Lung microvascular endothelial cell (primary cell): ENCODE measurements at places on chromosomes 12 and 14.

DNA sequence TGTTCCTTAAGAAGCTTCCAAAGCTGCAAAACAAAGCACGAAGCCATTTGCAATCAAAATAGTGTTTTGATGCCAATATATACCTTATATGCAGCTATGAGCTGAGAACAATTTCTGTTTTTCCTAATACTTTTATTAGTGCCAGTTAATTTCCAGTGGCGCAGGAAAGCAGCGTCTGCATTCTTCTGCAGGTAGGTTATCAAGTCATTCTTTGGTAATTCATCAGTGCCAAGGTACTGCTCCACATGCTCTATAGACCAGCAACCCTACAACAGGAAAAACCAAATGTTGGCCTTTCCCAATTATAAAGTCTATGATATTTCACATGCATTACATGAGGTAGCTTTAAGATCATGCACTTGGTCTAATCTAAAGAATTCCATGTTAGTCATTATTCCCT lies 87.6 kb upstream of the STRN3 start:
- no peak for DNase-seq

GRCh38 chr14:51094282-51094821 lies 553 bp downstream of the TRIM9 start:
- DNase-seq: peak; percentile 1

GRCh38 chr12:71125515-71125914 lies 32.3 kb downstream of the TSPAN8 start:
- no peak for DNase-seq

DNA sequence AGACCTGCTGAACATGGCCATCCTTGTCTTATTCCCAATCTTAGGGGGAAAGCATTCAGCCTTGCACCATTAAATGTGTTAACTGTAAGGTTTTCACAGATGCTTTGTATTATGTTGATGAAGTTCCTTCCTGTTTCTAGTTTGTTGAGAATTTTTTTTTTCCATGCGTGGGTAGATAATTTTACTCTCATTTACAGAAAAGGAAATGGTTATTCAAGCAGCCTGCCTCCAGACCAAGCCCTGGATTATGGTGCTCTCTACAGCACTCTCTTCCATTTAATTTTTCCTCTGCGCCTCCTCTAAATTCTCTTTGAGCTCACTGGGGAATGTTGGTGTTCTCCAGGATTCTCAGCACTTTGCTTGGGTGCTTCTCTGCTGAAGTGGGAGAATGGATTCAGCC lies 179.3 kb upstream of the PZP start:
- DNase-seq: no peak

GRCh38 chr12:32395026-32395425 lies 4.3 kb upstream of the FGD4 start:
- DNase-seq: no peak

DNA sequence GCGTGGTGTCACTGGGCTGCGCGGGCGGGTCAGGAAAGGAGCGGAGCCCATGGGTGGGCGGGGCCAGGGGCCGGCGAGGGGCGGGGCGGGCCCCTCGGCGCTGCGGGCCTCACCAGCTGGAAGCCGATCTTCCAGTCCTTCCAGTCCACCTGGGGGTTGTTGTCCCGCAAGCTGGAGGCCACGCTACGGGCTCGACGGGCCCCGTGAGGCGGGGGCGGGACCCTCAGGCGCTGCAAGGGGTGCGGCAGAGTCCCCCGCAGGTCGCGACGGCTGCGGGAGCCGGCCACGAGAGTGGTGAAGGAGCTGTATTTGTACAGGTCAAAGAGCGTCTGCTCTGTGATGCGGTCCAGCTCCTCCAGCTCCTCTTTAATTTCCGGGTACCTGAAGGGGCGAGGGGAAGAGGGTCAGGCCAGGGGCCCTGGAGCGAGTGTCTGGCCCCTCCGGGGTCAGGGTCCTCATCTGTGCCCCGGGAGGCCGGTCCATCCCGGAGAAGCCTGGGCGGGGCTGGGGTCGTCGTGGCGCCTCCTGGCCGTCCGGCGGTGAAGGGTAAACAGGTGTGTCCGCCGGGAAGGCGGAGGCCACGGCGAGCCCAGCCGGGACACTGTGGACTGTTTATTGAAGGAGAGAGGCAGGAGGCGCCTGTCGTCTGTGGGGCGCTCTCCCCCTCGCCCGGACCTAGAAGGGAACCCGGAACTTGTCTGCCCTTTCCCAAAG lies 11.9 kb downstream of the SCNN1A start:
- DNase-seq: peak; percentile 74

- peak; percentile 64 for DNase-seq
Measured at GRCh38 chr12:49367381-49368239, at the start of gene SPATS2. Gene SPATS2, plus strand, starts transcription at chr12:49367462. Its CDS starts 93,551 bp downstream, at chr12:49461013.

DNA sequence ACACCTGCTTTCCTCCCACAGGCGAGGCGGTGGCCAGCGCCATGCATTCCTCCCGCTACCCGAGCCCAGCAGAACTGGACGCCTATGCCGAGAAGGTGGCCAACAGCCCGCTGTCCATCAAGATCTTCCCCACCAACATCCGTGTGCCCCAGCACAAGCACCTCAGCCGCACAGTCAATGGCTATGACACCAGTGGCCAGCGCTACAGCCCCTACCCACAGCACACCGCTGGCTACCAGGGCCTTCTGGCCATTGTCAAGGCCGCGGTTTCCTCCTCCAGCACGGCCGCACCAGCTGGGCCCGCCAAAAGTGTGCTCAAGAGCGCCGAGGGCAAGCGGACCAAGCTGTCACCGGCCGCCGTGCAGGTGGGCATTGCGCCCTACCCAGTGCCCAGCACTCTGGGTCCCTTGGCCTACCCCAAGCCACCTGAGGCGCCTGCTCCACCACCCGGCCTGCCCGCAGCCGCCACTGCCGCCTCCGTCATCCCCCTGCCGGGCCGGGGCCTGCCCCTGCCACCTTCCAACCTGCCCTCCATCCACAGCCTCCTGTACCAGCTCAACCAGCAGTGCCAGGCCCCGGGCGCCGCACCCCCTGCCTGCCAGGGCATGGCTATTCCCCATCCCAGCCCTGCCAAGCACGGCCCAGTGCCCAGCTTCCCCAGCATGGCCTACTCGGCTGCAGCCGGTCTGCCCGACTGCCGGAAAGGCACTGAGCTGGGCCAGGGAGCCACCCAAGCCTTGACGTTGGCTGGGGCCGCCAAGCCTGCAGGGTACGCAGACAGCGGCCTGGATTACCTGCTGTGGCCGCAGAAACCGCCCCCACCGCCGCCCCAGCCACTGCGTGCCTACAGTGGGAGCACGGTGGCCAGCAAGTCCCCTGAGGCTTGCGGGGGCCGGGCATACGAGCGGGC lies 54.6 kb downstream of the FAM222A start:
- DNase-seq: no peak

DNA sequence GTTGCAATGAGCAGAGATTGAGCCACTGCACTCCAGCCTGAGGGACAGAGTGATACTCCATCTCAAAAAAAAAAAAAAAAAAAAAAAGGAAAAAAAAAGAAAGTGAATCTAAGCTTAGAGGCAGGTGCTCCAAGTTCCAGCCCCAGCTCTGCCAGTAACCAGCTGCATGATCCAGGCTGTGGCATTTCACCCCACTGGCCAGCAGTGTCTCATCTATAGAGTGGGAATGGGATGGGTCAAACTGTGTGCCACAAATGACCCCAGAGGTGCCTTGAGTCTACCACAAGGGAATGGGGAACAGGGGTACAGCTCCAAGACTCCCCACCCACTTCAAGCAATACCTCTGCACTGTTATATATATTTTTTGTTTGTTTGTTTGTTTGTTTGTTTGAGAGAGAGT lies 5.0 kb downstream of the PLEKHD1 start:
- no peak for DNase-seq

- no peak for DNase-seq
Measured at GRCh38 chr14:104650981-104651875, 38.2 kb upstream of the INF2 start.

GRCh38 chr12:113818283-113818682 lies 147.8 kb downstream of the RBM19 start:
- no peak for DNase-seq

GRCh38 chr14:50501642-50502041 lies 30.7 kb downstream of the MAP4K5 start:
- DNase-seq: peak; percentile 69

DNA sequence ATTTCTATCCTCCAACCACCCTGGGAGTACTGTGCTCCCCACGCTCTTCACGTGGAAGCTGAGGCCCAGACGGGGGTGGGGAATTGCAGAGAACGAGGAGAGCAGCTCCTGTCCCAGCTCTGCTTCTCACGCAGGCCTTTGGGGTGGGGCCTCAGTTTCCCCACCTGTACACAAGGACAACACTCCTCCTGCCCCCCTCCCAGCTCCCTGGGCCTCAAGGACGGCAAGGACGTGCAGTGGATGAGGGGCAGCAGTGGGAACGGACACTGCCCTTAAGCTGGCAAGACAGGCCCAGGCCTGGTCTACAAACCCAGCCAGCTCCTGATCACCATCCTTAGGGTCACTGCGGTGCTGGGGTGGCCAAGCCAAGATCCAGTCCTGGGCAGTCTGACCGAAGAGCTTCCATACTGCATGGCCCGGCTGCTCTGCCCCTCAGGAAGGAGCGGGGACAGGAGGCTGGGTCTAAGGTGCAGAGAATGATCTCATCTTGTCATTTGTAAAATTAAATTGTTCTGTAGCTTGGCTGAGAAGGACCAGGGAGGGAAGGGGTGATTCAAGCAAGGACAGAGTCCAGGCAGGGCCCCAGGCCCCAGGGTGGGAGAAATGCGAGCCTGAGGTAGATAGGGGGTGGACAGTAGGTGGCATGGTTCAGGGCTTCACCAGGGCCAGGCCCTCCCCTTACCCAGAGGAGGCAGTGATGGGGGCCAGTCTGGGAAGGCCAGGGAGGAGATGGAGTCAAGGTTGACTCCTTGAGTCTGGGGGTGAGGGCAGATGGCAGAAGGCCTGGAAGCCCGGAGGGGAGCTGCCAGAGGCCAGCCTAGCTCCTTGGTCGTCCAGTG lies 1.3 kb upstream of the CLBA1 start:
- DNase-seq: no peak

DNA sequence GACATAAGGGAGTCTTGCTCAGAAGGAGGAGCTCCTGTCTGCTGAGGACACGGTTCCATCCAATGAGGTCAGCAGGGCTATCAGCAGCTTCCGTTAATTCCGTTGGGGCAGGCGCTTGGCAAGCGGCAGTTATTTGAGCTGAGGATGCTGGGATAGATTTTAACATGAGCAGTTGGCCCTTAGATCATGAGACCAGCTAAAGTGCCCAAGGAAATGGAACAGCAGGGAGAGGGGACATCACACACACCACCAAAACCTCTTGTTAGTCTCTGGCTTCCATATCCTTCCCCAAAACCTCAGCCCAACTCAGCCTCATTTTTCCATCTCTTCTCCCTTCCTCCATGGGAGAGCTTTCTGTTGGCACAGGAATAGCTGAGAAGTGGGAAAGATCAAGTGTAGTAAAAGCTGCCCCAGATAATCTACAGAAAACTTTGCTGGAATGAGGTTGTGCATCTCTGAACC lies 138.7 kb upstream of the PZP start:
- DNase-seq: no peak

GRCh38 chr12:97380440-97380839 lies 82.2 kb upstream of the RMST start:
- DNase-seq: no peak

DNA sequence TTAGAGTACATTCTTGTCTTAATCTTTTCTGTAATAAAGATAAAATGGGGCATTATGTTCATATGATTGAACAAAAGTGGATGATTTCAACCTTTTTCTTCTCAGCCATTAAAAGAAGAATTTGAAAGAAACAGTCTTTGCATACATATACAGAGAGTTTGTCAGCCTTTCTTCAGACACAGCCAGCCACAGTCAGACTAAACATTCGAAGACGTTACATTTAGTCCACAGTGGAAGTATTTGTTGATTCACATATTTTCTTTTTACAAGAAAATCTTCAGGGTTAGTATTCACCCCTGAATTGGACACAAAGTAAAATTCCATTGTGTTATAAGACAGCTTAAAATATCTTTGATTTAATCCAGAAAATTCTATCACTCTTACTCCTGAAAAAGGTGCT lies 36.2 kb downstream of the ETV6 start:
- no peak for DNase-seq

GRCh38 chr12:79162147-79162772 lies 297.7 kb downstream of the SYT1 start:
- no peak for DNase-seq

DNA sequence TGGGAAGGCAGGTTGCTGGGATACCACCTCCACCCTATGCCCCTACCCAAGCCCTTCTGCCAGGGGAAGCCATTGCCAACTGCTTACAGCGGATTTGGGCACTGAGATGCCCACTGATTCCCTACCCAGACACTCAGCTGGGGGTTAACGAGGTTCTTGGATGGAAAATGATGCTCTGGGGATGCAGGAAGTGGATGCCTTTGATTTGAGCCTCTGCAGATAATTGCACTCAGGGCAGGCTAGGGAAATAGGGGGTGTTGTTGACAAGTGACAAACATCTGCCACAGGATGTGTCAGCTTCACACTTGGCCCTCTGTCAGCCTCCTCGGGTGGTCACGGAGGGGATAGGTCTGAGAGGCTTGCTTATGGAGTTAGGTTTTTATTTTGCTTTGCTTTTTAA lies 57.4 kb downstream of the RPH3A start:
- no peak for DNase-seq

GRCh38 chr12:46492471-46493085 lies 120.0 kb upstream of the SLC38A2 start:
- DNase-seq: peak; percentile 89

DNA sequence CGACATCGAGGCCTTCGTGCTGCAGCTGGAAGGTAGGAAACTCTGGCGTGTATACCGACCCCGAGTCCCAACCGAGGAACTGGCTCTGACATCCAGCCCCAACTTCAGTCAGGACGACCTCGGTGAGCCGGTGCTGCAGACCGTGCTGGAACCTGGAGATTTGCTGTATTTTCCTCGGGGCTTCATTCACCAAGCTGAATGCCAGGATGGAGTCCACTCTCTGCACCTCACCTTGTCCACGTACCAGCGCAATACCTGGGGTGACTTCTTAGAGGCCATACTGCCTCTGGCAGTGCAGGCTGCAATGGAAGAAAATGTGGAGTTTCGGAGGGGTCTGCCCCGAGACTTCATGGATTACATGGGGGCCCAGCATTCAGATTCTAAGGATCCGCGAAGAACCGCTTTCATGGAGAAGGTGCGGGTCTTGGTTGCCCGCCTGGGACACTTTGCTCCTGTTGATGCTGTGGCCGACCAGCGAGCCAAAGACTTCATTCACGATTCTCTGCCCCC lies 1.4 kb downstream of the RIOX1 start:
- DNase-seq: no peak

GRCh38 chr14:94337274-94337673 lies 14.1 kb upstream of the SERPINA6 start:
- no peak for DNase-seq

- no peak for DNase-seq
Measured at GRCh38 chr12:67241482-67241881, 27.7 kb upstream of the CAND1 start.
